ENCODE measurements at places on chromosomes 12 and 14.
A peak's percentile ranks its signal among the peaks of the same experiment; 100 is the strongest.

DNA sequence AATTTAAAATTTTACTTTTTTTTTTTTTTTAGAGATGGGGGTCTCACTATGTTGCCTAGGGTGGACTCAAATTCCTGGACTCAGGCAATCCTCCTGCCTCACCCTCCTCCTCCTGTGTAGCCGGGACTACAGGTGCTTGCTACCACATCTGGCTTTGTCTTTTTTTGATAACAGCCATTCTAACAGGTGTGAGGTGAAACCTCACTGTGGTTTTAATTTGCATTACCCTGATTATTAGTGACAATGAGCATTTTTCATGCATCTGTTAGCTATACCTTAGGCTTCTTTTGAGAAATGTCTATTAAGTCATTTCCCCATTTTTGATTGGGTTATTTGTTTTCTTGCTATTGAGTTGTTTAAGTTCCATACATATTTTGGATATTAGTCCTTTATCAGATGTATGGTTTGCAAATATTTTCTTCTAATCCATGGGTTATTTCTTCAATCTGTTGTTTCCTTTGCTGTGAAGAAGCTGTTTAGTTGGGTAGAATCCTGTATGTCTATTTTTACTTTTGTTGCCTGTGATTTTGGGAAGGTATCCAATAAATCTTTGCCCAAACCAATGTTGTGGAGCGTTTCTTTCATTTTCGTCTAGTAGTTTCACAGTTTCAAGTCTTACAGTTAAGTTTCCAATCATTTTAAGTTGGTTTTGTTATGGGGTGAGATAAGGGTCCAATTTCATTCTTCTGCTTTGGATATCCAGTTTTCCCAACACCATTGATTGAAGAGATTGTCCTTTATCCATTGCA lies 86.1 kb downstream of the MYF5 start:
- no peak for DNase-seq

DNA sequence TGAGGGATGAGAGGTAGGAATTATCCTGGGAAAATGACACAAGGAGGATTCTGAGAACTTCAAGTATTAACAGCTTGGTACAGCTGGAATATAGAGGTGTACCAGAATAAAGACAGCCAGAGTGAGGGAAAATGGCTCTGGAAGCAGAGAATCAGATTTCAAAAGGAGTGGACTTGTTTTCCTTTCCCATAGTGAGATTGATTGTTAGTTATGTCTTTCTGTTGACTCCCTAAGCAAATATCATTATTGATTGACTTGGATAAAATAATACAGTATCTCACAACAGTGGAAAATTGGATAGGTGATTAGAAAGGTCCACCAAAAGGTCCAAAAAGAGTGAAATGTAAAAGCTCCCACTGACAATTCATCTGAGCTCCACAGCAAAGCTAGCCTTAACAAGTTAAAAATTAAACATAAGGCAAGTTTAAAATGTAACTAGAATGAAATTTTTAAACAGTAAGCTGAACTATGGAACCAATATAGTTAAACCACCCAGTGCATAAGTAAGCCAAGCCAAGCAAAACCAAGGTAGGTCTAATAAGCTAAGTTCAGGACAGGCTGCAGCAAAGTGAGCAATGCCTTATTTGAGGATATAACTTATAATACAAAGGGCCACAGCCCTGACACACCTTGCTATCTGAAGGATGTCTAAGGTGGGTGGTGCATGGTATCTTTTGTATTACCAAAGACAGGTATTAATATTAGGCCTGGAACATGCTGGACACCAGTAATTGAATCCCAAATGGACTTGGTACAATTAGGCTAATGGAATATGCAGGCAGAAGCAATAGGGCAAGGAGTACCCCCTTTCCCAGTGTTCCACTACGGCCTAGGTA lies 21.8 kb downstream of the ENTPD5 start:
- no peak for DNase-seq

- DNase-seq = no peak
Measured at GRCh38 chr14:100341301-100342031, 18.3 kb downstream of the SLC25A47 start.

DNA sequence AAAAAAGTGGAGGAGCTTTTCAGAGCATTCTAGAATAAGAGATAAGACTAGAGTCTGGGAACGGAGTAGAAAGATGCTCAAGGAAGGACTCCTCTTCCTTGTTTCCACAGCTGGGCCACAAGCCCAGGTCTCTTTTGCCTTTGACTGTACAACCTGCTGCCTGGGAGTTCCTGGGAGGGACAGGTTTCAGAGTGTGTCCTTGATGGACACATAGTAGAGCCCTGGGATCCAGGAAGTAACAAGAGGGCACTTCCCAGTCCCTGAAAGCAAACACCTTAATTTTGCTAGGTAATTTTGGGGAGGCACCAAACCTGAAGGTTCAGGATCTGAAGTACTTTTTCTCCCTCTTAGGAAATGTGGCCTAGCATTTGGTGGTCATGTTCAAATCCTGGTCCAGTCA lies 44.4 kb downstream of the CHST11 start:
- no peak for DNase-seq

- no peak for DNase-seq
Measured at GRCh38 chr12:43453761-43454160, 98.2 kb downstream of the ADAMTS20 start.

GRCh38 chr14:101110729-101111619 lies 207.5 kb upstream of the RTL1 start:
- no peak for DNase-seq

GRCh38 chr12:6688543-6688998 lies 604 bp downstream of the ZNF384 start:
- DNase-seq = peak; percentile 34

- no peak for DNase-seq
Measured at GRCh38 chr14:36751920-36752319, 90.3 kb downstream of the PAX9 start.

- no peak for DNase-seq
Measured at GRCh38 chr12:29565727-29566126, 68.2 kb upstream of the OVCH1 start.

GRCh38 chr12:57795354-57795753 lies 12.8 kb downstream of the TSFM start:
- no peak for DNase-seq

DNA sequence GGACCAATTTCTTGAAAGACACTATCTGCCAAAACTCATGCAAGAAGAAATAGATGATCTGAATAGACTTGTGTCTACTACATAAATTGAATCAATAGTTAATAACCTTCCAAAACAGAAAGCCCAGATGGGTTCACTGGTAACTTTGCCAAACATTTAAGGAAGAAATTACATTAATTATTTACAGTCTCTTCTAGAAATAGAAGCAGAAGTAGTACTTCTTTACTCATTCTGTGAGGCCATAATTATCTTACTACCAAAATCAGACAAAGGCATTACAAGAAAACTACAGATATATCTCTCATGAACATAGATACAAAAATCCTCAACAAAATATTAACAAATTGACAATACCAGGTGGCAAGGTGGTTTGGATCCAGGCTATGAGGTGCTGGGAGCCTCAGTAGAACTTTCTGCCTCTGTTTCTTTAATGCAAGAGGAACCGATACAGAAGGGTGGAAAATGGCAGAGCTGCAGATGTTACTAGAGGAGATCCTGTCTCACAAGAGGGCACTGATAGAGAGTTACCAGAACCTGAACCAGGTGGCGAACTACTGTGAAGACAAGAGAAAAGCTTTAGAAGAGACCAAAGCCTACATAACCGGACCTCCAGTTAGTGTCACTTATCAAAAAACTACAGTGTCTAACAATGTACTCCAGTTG lies 33.7 kb upstream of the KTN1 start:
- DNase-seq = no peak

GRCh38 chr14:76767681-76768656 lies 6.7 kb downstream of the VASH1 start:
- peak; percentile 57 for DNase-seq

DNA sequence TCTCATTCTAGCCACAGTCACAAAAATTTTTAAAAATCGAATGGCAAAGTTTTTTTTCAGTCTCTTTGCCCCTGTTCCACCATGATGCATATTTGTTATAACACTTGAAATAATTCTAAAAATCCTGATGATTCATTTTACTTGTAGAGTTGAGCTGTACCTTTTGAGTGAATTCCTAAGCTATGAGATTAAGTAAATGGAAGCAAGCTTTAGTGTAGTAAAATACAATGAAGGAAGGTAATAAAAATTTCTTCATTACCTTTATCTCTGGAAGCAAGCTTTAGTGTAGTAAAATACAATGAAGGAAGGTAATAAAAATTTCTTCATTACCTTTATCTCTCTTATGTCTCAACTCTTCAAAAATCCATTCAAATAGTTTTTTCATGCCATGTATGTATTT lies 46.1 kb downstream of the TMTC3 start:
- no peak for DNase-seq

DNA sequence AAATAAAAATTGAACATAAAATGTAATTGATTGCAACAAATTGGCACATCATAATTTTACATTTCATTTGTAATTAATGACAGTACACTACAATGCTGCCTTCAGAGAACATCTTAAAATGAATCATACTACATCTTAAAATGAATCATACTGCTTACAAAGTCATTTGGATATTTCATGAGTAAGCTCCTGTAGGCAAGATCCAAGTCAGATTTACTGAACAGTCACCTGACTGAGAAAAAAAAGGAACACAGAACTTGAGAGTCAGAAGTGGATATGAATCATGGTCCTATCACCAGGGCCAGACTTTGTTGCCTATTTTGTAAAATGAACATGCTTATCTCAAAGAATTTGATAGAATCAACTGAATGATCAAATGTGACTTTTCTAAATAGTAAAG lies 32.7 kb upstream of the FBLN5 start:
- no peak for DNase-seq

DNA sequence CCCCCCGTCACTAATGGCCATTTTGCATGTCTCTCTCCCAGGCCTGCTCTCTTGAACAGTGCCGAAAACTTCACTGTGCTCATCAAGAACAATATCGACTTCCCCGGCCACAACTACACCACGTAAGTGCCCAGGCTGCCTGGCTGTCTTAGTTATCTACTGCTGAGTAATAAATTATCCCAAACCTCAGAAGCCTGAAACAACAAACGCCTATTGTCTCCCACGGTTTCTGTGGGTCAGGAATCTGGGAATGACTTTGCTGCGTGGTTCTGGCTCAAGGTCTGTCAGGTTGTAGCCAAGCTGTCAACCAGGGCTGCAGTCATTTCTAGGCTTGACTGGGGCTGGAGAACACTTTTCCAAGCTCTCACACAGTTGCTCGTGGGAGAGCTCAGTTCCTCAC lies 32.6 kb downstream of the P2RX7 start:
- DNase-seq = no peak

GRCh38 chr12:12198124-12198523 lies 68.7 kb downstream of the LRP6 start:
- no peak for DNase-seq

- no peak for DNase-seq
Measured at GRCh38 chr12:16474801-16475200, 127.4 kb downstream of the MGST1 start.

- DNase-seq = peak; percentile 68
Measured at GRCh38 chr14:91059576-91060350, 678 bp downstream of the RPS6KA5 start.

- DNase-seq = no peak
Measured at GRCh38 chr12:7486512-7486911, 17.1 kb downstream of the CD163 start.

GRCh38 chr14:36069535-36069900 lies 107.0 kb downstream of the PTCSC3 start:
- DNase-seq = no peak

- no peak for DNase-seq
Measured at GRCh38 chr14:74349757-74350156, 1.5 kb downstream of the VRTN start.

DNA sequence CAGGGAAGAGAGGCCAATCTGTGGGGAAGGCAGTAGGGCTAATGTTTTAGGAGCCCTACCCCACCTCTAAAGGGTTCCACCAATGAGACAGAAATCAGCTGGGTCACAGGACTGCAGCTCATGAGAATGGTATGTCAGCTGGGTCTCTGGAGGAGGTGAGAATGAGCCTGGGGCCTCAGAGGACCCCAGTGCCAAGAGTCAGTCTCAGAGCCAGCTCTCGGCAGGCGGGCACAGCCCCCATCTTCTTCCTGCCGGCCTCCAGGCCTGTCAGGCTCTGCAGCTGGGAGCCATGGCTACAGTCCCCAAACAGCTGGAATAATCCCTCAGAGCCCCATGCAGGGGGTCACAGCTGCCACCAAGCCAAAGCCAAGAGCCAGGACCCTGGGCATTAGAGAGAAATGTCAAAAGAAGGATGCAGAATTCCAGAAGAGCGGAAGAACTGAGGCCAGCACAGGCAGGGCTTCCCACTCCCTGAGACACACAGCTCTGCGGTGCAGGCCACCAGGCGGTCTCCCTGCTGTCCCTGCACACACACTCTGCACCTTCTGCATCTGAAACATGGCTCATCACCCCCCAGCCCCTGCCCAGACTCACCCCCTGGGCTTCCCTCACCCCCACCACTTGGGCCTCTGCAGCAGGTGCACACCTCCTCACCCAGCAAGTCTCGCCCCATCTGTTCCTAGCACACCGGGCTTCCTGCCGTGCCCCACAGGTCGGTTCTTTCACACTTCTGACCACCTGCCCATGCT lies 26.0 kb downstream of the ITPK1 start:
- DNase-seq = no peak

GRCh38 chr12:57604992-57605810 lies 577 bp downstream of the DTX3 start:
- DNase-seq = peak; percentile 34

GRCh38 chr12:6074979-6075585 lies 49.4 kb downstream of the VWF start:
- peak; percentile 42 for DNase-seq

- no peak for DNase-seq
Measured at GRCh38 chr14:60106339-60106738, 14.6 kb downstream of the PCNX4 start.

DNA sequence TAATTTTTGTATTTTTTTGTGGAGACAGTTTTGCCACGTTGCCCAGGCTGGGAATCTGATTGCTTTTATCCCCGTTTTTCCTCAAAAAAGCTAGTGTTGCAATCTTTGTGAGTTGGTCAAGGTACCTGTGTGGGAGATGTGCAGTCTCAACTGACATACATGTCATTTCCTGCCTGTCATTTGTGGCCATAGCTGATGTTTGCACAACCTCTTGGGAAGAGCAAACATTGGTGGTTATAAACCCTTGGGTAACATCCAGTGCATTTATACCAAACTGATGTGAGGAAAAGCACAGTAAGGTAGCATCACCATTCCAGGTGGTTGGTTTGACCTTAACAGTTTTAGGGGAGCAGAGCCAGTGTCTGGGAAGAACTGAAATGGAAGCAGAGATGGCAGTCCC lies 54.7 kb downstream of the ATG14 start:
- DNase-seq = no peak

Data from stimulated activated naive CD4-positive, alpha-beta T cell (primary cell).